Stimulated activated CD4-positive, alpha-beta T cell treated with anti-CD3 and anti-CD28 coated beads, Interleukin-1b, Interleukin-23, amount 100 ng/mL, for 24 hours (primary cell): ENCODE measurements at places on chromosomes 1 and 21.

DNA sequence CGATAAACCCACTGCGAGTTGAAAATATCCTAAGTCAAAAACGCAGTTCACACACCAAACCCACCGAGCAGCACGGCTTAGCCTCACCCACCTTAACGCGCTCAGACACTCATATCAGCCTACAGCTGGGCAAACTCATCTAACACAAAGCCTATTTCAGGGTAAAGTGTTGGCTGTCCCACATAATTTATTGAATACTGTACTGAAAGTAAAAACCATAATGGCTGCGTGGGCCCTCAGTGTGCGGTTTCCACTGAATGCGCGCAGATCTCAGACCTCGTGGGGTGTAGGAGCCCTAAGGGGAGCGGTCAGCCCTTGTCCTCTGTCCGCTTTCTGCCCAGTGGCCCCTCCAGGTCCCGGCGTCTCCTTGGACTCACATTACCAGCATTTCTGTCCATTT lies 157.6 kb upstream of the ARHGEF16 start:
- no peak for DNase-seq

DNA sequence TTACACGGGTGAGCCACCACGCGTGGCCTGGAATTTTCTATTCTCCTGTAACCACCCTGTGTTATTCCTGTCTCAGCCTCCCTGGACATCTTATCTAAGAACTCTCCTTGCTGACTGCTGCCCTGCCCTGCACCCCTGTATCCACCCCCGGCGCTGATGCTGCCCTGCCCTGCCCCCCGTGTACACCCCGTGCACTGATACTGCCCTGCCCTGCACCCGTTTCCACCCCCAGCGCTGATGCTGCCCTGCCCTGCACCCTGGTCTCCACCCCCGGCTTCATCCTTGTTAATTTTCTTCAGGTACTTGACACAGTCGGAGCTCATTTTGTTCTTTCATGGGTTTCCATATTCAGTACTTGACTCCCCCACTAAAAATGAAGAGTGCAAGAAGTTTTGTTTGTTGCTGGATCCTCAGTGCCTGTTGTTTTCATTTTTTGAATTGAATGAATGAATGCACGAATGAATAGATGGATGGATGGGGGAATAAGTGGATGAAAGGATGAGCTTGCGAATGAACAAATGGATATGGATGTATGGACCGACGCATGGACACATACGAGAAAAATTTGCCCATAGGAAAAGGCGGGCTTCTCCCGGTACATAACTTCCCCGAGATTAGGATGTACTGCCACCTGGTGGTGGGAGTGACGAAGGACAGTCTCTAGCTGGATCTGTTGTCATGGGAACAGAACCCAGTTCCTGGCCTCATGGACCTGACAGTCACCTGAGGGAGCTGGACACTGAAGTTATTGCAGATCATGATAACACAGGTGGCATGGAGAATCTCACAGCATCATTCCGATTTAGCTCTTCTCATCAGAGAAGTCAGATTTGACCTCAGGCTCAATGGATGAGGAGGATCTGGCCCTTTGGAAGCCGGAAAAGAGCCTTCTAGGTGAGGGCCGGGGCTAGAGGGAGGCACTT lies 14.9 kb downstream of the AADACL4 start:
- DNase-seq, result peak; percentile 61

DNA sequence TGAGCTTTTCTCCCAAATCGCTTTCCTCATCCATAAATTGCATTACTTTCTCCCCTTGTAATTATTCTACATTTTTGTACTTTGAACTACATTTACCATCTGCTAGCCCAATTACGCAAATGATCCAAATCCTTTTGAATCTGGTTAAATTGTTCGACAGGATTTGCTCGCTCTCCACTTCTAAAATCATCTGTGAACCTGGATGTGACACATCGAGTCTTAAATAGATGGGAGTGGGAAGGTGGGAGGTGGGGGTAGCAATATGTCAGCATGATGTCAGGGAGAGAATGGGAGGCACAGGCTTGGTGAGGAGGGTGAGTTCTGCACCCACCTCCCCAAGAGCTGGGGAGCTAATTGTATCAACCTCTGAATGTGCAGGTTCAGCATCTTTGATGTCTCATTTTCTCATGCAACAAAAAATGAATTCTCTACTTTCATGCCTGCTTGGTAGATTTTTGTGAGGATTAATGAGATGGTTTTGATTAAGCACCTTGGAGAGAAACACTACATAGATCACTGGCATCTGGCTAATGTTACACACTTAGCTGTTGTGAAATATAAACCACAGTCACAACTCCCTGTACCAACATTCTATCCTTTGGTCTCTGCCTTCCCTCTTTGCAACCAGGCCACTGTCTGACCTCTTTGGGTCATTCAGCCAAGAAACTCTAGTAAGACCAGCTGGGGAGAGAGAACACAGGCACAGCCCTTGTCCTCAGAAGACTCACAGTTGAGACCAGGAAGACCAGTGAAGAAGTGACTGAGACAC lies 165.1 kb downstream of the DAB1 start:
- DNase-seq, result no peak

- no peak for DNase-seq
Observed at GRCh38 chr1:110618668-110619067, 12.5 kb upstream of the KCNA2 start.

GRCh38 chr1:234331507-234331906 lies 41.7 kb upstream of the COA6 start:
- DNase-seq, result no peak

DNA sequence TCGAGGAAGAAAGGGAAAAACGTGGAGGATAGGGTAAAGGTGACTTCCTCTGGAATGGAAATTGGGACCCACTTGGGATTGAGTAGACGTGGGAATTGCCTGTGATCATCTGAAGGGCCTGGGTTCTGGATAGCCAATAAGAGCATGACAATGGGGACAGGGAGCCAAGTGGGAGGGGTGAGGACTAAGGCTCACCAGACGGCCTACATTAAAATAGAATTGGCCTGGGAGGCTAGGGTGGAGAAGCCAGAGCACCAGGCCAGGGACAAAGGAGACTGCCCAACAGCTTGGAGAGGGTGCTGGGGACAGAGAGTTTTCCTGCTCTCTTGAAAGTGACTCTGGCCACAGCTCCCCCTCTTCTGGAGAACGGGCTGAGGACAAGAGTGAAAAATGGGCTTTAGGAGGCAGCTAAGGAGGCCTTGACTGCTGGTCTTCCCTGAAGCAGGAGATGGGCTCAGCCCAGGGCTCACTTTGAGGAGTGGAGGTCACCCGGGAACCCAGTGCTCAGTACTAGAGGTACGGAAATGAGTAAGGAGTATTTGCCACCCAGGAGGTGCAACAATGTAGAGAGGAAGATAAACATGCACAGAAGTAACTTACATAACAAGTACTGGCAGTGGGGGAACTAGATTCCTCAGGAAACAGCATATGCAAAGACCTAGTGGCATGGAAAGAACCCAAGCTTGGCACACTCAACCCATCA lies 18.8 kb downstream of the INKA2 start:
- no peak for DNase-seq

- no peak for DNase-seq
Observed at GRCh38 chr1:97603218-97603617, 317.6 kb downstream of the DPYD start.

DNA sequence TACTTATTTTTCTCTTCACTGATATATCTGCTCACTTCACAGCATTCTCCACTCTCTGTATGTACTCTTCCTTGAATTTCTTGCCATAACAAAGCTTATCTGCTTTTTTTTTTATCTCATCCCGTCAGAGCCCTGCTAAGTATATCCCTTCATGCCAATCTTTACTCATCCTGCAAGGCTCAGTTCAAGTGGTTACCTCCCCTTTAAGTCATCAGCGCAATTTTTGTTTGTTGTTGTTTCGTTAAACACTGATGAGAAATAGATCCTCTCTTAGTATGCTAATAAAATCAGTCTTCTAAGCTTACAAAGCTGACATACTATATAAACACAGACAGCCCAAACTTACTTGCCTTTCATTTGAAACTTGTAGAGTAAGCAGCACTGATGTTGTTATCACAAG lies 17.8 kb downstream of the COL24A1 start:
- no peak for DNase-seq

GRCh38 chr1:115411371-115412063 lies 73.5 kb upstream of the NGF start:
- DNase-seq, result no peak

- DNase-seq, result no peak
Observed at GRCh38 chr1:198117267-198117666, 39.5 kb upstream of the NEK7 start.

DNA sequence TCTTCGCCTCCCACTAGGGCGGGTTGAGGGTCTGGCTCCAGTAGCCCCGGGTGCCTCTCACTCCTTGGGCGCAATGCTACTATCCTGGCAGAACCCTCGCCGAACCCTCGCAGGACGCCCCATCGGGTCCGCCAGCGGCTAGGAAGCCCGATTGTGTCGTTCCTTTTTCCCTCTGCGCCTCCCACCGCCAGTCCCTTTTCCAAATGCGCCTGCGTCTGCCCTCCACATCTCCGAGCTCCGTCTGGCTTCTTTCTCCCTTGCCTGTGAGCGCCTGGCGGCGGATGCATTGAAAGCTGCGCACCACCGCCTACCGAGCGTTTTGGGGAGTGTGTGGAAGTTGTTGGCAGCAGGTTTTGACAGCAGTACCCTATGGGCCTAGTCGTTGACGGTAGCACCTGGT lies 1.0 kb upstream of the DIRAS3 start:
- no peak for DNase-seq

DNA sequence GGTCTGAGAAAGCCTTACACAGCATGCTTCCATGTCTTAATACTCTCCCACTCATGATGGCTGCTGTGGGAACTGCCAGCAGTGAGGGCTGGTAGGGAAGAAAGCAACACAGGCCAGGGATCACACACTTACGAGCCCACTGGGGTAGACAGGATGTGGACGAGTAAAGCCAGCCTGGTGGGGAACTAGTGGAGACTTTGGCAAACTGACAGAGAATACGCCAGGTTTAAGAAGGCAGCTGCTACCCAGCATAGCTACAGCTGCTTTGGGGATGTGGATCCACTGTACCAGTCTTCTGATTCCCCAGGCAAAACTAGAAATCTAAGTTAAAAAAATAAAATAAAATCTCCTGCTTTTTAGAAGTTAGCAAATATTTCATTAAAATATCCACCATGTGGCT lies 664.0 kb downstream of the SMYD3 start:
- DNase-seq, result no peak

GRCh38 chr1:156767879-156768604 lies 707 bp downstream of the PRCC start:
- no peak for DNase-seq

DNA sequence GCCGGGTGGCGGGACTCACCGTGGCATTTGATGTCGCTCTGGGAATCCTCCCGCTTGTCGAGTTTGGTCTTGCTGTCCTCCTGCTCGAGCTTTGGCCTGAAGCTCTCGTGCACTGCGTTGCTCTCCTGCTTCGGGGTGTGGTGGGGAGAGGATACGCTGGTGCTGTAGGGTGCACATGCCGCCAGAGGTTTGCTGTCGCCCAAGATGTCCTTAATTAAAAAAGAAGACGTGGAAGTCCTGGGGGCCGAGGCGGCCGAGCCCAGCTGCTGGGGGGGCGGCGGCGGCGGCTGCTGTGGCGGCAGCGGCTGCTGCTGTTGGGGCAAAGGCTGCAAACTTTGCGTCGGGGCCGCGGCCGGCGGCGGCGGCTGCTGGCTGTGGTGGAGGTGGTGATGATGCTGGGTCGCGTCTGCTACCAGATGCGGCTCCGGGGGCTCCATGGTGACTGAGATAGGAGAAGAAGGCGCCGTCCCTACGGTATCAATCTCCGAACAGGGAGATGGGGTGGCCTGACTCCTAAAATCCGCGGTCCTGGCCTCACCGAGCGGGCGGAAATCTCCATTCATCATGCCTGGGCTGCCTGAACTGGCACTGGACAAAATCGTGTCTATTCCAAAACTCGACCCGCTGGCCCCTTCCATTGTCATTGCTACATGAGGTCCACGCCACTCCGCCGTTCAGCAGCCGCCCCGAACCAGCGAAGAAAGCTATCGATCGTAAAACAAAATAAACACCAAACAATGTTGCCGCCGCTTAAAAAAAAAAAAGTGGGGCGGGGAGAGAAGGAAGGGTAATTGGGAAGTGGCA lies at the start of gene BARHL2:
Gene BARHL2 (minus strand): TSS at position 751 of the 804 bp plus-strand sequence. CDS start 107 bp downstream, at position 644.
- DNase-seq, result no peak

DNA sequence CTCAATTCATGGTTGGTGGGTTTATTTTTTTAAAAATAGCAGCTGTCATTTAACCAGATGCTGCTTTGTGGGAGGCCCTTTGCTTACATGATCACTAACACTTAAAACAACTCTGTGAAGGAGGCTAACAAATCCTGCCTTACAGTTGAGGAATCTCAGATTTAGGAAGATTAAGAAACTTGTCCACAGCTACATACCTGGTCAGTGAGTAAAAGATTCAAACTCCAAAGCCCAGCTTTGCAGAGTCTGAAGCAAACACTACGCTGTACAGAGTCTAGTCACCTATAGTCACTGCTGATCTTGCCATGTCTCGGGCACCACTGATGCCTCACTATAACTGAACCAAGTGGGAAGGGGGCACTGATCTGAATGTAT lies 535.4 kb downstream of the SMYD3 start:
- DNase-seq, result no peak

DNA sequence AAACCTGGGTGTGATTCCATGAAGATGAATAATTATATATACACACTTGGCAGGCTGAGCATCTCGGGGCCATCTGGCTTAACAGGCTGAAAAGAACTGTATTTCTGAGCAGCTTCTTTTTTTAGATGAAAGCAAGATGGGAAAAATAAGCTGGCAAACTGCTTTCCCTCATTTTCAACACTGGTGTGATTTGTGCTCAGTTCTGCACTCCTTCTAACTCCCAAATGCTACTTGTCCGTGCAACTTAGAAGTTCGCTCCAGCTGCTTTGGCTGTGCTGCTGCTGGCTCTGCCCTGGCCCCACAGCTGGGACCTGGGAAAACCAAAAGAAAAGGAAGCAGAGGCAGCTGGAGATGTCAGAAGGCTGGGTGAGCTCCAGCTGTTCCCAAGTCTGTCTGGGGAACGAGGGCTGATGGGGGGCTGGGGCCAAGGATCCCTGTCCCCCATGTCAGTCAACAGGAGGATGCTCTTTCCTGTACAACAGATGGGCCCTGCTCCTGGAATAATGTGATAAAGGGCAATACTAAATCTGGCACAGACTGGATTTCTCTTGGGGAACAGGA lies 44.9 kb downstream of the PAFAH2 start:
- no peak for DNase-seq

DNA sequence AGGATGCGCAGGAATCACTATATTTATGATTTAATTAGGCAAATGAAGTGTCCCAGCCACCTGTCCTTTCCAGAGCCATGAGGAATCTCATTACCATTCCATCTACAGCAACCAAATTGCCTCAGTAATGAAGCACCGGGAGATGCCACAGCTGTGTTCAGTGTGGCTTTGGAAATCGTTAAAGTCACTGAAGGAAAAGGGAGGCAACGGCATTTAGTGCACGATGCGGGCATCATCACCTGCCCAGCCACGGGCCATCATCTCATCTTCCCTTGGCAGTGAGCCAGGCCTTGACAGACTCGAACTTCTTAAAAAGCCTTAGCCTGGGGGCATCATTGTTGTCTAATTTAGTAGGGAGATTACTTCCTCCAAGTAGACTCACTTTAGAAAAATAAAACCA lies 67.8 kb downstream of the CNIH3 start:
- DNase-seq, result no peak

DNA sequence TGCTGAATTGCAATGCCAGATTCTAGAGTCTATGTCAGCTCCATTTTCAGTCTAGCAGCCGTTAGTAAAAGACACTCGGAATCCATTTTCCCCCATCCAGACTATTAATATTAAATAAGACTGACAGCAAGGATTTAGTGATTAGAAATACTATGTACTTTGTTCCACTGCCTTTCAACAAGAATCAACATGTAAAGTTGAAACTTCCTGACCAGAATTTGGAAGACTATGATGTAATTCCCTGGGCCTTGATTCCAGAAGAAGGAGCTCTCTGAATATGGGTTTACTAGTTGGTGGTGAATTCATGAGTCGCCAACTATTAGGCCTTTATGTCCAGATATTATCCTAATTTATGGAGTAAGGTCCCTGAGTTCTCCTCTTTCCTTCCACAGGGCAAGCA lies 24.8 kb downstream of the KDM1A start:
- DNase-seq, result no peak
